ENCODE measurements at places on chromosomes 12 and 14. TPM values are rescaled to one million over a fixed set of nuclear protein-coding genes. Genes with fewer than 3 reads are reported as not detected.

COCH gene
- not detected for polyA plus RNA-seq

DNA sequence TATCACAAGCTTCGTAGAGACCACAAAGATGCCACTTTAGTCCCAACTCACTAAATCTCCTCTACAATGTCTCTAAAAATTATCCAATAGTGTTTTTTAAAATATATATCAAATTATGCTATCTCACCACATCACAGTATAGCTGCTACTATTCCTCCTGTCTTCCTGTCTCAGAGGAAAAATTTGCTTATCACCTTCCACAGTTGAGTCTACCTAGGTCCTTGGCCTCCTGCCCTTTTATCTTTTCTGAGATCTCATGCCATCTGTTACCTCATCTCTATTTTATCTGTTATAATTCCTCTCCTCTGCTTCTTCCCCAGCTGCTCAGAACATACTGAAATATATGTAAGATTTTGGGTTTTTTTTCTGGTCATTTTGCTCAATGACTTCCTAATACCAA, 568.2 kb downstream of the DIO2 start:
- no peak for DNase-seq

GOLT1B gene
- 14.4 TPM for polyA plus RNA-seq

GRCh38 chr12:32031109-32031508, 71.9 kb downstream of the RESF1 start:
- DNase-seq, result no peak

- no peak for DNase-seq
These were observed 8.1 kb upstream of the ATXN2 start for GRCh38 chr12:111607239-111607638.

DNA sequence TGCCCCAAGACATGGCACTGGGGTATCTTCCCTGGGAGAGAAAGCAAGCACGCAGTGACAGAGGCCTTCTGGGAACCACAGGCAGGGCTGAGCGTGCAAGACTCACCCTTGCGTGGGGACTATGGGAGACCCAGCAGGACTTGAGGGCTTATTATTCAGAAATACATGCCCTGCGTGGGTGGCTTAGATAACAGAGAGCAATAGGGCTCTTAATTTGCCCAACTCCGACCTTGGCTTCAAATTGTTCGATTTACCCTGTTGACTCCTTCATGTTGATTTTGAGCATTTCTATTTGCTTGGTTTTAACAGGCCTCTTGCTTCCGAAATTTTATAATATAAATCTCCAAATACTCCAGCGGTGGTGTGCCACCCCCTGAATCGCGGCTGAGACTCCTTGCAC, 5.1 kb upstream of the SERPINA1 start:
- no peak for DNase-seq

SERPINA6 gene
- 4.4 TPM for polyA plus RNA-seq

CD9 gene
- 296 TPM for polyA plus RNA-seq

DNA sequence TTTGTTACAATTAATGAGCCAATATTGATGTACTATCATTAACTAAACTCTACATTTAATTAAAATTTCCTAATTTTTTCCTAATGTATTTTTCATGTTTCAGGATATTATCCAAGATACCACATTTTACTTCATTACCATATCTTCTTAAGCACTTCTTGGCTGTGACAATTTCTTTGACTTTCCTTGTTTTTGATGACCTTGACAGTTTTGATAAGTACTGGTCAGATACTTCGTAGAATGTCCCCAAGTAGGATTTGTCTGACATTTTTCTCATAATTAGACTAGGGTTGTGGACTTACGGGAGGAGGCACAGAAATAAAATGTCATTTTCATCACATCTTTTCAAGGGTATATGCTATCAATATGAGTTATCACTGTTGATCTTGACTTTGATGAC, 700.9 kb downstream of the BCL11B start:
- no peak for DNase-seq

ATG14 gene
- 3.5 TPM for polyA plus RNA-seq
